ENCODE measurements at places on chromosomes 11 and 22. TPM values are rescaled to one million over a fixed set of nuclear protein-coding genes. Genes with fewer than 3 reads are reported as not detected.

DNA sequence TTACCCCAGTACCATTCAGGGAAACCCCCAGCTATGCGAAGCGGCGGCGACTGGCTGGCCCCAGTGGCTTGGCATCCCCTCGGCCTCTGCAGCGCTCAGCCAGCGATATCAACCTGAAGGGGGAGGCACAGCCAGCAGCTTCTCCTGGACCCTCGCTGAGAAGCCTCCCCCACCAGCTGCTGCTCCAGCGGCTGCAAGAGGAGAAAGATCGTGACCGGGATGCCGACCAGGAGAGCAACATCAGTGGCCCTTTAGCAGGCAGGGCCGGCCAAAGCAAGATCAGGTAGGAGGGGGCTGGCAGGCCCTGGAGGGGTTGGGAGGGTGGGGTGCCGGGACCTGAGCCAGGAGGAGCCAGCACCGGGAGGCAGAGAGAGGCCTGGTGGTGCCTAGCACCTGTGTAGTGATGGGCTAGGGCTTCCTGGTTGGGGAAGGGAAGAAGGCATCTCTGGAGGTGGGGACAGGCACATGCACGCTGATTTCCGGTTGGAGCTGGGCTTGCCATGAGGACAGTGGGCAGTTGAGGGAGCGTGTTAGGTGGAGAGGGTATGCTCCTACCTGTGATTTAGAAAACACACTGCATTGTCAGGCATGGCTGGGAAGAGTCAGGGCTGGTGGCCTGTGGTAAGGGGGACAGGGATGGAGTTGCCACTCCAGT lies 22.3 kb downstream of the SHANK3 start:
- no peak for ATAC-seq

DNA sequence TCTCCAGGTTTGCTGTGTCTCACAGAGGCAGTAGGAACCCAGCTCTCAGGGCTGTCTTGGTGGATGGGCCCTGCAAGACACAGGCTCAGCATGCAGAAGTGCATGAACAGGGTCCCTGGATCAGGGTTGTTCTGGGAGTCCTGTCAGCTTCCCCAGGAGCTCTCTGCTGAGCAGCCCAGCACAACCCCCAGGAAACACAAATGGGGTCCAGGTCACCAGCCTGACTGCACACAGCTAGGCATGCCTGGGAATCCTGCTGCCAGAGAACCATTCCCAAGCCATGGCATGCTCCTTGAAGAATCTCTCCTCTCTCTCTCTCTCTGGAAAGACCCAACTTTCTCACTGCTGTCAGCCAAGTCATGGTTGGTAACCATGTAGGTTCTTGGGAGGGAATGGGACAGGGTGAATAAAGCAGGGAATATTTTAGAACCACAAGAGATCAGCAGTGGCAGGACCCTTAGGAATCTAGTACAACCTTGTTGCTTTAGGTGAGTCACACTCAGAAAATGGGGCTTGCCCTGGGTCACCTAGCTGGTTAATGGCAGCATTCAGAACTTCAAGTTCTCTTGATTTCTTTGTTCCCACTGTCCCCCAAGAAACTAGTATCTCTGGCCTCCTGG lies 21.4 kb downstream of the TUB start:
- ATAC-seq = no peak

The RAB38 gene
- total RNA-seq = 1.9 TPM

The OR9I1 gene
- total RNA-seq = 0.18 TPM

- ATAC-seq = no peak
These were observed 8.7 kb downstream of the CRYBB3 start for GRCh38 chr22:25208328-25208727.

DNA sequence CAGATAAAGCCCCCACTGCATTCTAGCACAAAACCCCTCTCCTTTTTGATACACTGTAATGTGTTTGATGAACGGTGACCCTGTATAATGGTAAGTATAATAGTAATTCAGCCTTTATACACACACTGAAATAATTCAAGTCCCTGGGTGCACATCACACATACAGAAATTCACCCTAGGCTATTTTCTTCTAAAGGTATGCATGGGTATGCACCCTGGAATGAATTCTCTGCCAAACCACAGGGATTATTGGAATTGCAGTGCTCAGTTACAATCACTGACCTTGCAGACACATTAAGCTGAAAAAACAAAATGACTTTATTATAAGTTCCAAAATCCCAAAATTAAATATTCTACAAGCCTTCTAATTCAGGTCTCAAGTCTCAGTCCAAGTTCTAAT lies 245.9 kb upstream of the FAT3 start:
- ATAC-seq = no peak

- ATAC-seq = no peak
These were observed 64.9 kb downstream of the SPECC1L start for GRCh38 chr22:24335496-24335895.

- ATAC-seq = no peak
These were observed 34.1 kb downstream of the LINC01488 start for GRCh38 chr11:69515271-69516245.

- peak; percentile 52 for ATAC-seq
These were observed 42.3 kb downstream of the TRMU start for GRCh38 chr22:46377525-46378425.

DNA sequence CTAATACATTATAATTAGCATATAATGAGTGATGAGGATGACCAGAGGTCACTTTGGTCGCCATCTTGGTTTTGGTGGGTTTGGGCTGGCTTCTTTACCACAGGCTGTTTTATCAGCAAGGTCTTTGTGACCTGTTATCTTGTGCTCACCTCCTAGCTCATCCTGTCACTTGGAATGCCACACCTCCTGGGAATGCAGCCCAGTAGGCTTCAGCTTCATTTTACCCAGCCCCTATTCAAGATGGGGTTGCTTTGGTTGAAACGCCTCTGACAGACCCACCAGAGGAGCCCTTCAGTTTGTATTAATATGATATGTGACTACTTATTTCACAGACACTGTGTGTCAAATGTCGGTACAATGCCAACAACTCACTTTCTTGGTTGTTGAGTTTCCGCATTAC lies 20.2 kb downstream of the FOLR3 start:
- ATAC-seq = no peak

DNA sequence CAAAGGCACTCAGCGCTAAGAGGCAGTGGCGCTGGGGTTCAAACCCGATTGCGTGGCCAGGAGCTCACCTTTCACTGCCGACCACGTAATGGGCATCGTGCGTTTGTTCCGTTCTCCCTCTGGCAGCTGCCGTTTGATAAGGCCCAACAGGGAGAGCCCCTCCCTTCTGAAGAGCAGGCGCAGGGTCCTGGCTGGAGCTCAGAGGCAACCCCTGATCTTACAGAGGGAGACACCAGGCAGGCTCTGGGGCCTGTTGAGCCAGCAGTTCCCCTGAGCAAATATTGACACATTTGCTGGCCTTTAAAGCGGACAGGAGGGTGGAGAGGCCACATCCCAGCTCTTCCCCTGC lies 11.7 kb upstream of the C1QTNF6 start:
- ATAC-seq = peak; percentile 6

DNA sequence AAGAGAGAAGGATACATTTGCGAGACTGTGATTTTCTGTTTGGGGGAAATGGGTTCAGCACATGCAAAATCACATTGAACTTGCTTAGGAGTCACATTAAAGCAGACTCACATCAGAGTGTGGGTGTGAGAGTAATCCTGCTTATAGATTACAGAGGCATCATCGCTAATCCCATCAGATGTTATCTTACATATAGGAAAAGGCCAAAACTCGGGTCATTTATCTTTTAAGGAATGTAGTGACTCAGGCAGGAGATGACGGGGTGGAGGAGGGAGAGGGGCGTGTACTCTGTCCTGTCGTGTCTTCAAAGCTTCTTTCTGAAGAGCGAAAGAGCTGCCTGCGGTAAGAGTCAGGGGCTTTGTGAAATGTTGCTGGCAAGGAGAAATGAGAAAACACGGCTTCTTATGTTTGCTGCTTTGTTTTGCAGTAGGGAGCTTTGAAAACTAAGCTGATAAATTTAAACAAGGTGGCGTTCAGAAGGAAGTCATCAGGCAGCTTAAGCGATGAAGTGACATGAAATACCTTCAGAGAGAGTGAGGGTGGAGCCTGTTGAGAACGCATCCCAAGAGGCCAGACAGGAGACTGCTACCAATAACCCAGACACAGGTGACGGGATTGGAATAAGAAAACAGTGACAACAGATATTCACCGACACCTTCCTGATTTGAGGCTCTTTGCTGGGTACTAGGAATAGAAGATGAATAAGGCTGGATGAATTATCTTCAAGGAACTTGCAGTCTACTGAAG lies 2.2 kb upstream of the C11orf16 start:
- ATAC-seq = peak; percentile 58

DNA sequence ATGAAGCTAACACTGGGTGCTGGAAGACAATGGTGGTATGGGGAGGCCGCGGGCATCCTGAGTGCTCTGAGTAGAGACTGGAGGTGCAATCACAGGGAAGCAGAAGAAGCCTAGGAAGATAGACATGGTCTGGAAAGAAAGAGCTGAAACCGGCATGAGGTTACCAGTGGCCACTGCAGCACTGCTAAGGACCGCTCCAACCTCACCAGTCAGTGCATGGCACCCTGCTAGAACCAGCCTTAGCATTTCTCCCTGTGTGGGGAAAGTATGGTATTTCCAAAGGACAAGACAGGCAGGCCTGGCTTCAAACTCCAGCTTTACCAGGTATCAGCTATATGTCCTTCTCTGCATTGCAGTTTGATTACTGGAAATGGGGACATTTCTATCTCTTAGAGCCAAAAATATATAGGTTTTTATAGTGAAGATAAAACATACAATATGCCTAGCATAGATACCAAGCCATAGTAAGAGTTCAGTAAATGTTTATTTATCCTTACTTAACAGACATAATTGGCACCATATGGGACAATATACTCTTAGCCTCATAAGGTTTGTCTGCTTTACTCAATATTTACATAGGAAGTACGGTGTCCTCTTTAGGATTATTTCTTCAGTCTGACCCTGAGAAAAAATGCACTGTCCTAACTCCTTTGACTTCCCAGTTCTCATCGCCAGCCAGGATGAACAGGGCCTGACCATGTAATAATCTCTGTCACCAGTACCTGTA lies 231.1 kb downstream of the TENM4 start:
- no peak for ATAC-seq

The KCTD14 gene
- total RNA-seq = 1.1 TPM

DNA sequence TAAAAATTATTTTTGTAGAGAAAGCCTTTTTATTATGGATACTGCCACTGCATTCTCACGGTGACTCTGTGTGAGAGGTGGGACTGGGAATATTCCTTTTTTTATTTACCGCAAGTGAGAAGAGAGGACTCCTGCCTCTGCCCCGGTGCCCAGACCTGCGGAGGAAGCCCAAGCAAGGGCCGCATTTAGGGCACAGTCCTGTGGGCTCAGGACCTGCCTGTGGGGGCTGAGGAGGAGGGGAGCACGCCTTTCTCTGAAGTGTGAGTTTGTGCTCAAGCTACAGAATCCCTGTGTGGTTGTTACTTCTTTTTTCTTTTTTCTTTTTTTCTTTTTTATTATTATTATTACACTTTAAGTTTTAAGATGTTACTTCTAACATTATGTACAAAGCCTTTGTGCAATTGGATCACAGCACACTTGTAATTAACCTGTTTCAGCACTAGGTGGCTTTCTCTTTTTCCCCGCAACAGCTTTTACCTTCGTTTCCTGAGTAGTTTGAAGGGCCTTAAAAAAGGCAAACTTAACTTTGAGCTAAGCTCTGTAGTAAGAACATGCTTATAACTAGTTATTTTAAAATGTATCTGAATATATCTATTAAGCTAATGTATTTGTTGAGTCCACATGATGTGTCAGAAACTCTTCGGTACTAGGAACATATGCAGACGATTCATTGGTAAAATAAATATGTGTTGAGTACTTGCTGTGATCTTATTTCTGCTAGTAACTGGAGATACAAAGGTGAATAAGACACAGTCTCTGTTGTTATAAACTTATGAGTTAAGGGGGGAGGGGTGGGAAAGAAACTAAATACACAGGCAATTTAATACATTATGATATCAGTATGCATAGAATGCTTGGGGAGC lies 18.3 kb downstream of the AMOTL1 start:
- no peak for ATAC-seq

The SAA4 gene
- not detected for total RNA-seq

DNA sequence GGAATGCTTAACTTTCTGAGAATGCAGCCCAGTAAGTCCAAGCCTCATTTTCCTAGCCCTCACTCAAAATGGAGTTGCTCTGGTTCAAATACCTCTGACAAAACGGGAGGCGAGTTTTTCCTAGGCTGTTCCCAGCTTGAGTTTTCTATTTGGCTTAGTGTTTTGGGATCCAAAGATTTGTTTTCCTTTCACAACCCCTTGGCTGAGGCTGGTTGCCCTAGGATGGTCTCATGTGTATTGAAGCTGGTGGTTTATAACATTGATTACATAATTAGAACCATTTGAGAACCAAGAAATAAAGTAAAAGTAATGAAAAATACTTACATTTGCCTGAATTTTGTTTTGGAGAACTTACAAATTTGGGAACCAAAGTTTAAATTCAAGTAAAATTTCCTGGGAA lies 611.1 kb upstream of the LUZP2 start:
- no peak for ATAC-seq

GRCh38 chr11:102564110-102564509 lies 33.6 kb upstream of the MMP7 start:
- ATAC-seq = peak; percentile 75

The KCTD17 gene
- 25.9 TPM for total RNA-seq

The OR51I1 gene
- 0.52 TPM for total RNA-seq

DNA sequence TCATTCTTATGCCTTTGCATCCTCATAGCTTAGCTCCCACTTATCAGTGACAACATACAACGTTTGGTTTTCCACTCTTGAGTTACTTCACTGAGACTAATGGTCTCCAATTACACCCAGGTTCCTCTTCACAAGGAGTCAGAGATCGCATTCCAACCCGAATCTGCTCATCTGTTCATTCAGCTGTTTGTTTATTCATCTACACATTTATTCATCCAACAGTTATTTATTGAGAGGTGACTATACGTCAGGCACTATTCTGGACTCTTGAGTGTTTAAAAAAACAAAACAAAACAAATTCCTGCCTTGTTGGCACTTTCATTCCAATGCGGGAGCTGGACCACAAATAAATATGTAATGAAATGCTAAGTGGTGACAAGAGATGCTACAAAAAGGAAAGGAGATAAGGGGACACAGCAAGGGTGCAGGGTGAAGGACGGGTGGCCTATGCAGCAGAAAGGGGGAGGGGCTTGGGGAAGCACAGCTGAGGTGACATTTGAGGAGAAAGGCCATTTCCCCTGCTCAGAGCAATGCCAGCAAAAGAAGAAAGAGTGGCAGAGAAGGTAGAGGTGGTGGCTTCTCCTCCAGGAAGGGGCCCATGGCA lies 393.8 kb upstream of the SYN3 start:
- no peak for ATAC-seq

DNA sequence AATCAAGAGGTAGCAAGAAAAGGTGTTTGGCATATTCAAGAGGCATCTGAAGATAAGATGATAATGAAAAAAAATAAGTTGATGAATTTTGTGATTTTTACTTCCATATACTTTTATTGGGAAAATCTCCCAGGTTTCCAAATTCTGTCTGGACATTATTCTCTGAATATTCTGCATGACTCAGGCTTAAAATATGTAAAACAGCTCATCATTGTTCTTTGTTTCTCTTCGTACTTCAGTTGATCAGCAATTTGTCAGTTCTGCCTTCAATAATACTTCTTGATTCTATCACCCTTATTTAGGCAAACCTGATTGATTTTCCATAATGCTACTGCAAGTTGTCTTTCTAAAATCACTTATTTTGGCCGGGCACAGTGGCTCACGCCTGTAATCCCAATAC lies 30.2 kb downstream of the GTF2H1 start:
- no peak for ATAC-seq

The NFAM1 gene
- 1.1 TPM for total RNA-seq

Data from motor neuron (in vitro differentiated cells).